Stimulated activated CD8-positive, alpha-beta memory T cell treated with anti-CD3 and anti-CD28 coated beads, Interleukin-15, amount 100 ng/mL, for 1 hour (primary cell): ENCODE measurements at places on chromosomes 11 and 22.

DNA sequence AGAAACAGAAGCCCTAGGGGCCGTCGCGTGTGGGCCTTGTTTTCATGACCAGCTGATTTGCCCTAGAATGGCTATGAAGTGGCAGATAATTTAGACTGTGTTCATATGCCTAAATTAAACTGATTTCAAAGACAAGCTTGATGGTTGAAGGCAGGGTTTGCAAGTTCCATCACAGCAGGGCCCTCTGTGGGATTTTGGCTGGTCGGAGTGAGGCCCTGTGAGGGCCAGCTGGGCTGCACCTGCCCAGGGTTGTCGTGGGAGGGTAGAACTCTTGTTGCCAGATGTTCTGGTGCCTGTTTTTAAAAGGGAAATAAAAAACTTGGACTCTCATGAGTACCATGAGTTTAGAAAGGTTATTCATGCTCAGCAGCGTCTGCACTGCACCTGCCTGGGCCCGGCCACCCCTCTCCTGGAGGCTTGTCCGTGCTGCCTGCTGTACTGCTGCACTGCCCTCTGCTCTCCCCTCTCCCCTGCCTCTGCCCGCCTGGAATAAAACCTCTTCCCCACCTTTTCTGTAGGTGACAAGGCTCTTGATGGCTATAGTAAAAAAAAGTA, 44.1 kb downstream of the AP2A2 start:
- DNase-seq, result no peak

GRCh38 chr11:103434073-103434411, 324.8 kb downstream of the DYNC2H1 start:
- no peak for DNase-seq

DNA sequence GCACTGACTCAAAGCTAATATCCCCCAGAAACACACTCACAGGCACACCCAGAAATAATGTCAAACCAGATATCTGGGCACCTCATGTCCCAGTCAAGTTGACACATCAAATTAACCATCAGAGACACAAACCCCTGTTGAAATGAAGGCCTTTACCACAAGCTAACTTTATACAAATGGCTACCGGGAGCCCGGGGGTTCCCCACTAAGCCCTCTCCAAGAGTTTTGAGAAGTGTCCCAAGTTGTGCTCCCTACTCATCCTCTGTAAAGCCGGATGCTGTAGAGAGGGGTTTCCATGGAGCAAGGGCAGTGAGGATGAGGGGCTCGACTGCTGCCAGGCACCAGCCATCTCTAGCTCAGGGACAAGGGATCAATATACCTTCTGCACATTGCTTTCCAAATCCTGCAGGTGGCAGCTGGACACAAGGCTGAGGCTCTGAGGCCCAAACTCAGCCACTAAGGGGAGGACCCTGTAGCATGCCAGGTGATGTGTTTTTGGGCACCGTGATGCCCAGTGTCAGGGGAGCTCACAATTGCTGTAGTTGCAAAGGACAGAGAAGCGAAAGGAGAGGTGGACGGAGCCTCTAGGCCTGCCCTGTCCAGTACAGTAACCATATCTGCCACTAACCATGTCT, 145.7 kb downstream of the TTC17 start:
- no peak for DNase-seq

- no peak for DNase-seq
Measured at GRCh38 chr11:131964698-131965483, 594.5 kb downstream of the NTM start.

DNA sequence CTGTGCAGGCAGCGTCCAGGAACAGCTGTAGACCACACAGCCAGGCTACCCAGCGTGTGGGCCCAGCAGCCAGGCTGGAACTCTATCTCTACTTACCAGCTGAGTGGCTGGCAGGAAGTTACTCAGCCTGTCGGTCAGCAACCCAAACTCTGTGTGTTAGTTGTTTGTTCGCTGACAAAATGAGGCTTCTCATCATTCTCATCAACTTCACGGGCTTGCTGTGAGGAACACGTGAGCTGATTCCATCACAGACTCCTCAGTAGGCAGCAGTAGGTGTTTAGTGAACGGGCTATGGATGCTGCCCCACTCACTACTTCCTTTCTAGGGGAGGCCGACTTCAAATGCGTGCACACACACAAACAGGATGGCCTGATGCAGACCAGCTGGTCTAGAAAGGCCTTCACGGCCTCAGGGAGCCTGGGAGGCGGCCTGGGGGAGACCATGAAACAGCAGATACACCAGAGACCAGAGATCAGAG, 830 bp upstream of the SPDYC start:
- no peak for DNase-seq

- no peak for DNase-seq
Measured at GRCh38 chr11:103845331-103845730, 191.1 kb upstream of the DDI1 start.

- DNase-seq, result no peak
Measured at GRCh38 chr11:71286701-71287643, 34.6 kb upstream of the SHANK2 start.

DNA sequence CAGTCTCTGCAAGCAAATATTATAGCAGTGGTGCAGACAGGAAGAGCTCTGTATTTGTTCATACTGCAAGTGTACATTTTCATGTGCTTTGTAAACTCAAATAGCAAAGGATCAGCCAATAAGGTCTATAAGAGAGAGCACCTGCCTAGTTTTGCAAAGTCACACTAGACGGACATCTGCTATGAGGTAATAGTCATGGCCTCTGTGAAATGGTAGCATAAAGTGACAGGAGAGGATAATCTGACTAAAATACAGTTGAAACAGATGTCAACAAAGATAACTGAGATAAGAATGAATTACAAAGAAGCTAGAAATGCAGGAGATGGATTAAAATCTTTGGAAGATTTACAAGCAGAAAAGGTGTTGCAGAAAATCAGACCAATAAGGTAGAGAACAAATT, 70.6 kb upstream of the SPON1 start:
- no peak for DNase-seq

DNA sequence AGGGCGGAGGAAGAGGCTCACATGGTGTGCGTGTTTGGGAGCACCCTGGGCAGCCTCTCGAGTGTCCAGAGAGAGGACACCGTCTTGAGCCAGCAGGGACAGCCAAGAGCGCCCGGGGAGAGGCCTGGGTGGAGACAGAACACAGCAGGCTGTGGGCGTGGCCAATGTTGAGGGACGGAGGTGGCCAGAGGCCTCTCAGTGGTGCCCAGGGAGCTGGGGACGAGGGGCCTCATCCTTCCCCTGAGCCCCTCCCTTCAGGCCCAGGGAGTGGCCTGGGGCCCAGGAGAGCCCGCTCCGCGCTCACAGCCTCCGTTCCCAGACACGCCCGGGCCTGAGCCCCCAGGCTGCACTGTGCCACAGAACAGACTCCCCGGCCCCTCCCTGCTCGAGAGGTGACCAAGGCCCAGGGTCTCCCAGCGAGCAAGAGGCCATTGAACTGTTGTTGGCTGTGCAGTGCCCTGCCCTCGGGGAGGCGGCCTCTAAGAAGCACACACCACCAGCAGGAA, 48.4 kb downstream of the CDKN1C start:
- DNase-seq, result no peak

DNA sequence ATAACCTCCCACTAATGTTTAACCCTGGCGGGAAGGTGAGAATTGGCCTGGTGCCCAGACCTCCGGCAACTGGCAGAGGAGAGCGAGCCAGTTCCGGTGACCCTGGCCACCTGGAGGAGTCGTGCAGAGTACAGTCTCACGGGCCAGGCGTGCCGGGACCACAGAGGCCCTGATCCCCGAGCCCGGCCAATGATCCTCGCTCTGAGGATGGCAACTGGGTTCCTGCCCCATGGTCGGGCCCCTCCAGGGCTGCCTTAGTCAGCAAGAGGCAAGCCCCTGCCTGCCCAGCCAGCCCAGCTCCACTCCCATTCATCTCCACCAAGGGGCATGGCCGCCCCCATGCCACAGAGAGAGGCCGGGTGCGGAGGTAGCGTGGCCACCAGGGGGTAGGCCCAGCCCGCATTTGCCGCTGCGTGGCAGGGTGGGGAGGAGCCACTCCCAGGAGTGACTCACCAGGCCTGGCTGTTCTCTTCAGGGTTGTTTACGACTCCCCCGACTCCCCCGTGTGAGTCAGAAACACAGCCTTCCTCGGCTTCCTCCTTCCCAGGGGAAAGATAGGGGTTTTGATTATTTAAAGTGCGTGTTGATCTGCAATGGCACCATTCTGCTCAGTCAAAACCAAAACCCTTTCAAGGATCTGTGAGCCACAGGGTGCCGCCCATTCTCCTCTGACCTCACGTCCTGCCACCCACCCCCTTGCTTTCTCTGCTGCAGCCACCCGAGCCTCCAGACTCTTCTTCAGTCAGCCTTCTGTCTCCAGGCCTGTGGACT, at the start of gene SLC25A45:
SLC25A45 (minus strand) TSS at position 614 of the 771 bp plus-strand sequence. CDS start 695 bp downstream, outside the sequence.
- peak; percentile 78 for DNase-seq

GRCh38 chr11:115190196-115190595, 314.0 kb downstream of the CADM1 start:
- DNase-seq, result no peak

DNA sequence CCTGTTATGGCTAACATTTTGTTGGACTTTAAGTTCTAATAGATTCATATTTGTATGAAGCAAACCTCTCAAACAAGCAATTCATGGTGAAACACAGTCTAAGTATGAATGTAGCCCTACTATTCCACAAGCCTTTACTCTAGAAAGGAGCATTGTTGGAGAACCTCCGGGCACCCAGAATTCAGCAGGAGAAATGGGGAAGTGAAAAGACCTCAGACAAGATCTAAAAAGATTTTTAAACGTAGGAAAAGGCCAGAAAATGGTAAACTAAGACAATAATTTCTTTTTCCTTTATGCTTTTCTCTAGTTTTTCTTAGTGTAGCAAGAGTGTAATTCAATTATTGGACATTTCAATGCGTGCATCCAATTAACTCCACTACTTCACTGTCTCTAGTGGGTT, 426.4 kb downstream of the INSC start:
- DNase-seq, result no peak

GRCh38 chr22:44586999-44587736, 89.1 kb upstream of the RTL6 start:
- no peak for DNase-seq

- no peak for DNase-seq
Measured at GRCh38 chr11:130455483-130456127, 7.2 kb downstream of the ADAMTS15 start.

- no peak for DNase-seq
Measured at GRCh38 chr22:46129390-46130041, 20.8 kb upstream of the PPARA start.

DNA sequence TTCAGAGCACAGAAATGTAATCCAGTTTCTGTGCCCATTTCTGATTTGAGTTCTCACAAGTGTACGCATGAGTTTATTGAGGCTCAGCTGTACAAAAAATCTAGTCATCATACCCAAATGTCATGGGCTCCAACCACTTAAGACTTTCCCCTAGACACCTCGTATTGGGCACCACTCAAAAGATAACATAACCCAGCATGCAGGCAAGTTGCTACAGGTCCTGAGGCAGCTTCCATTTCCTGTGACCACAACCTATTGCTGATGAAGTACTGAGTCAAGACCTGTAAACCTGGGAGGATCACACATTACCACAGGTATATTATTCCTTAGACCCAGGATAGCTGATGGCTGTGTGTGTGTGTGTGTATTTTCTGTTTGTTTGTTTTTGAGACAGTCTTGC, 95.2 kb downstream of the MRTFA start:
- no peak for DNase-seq

DNA sequence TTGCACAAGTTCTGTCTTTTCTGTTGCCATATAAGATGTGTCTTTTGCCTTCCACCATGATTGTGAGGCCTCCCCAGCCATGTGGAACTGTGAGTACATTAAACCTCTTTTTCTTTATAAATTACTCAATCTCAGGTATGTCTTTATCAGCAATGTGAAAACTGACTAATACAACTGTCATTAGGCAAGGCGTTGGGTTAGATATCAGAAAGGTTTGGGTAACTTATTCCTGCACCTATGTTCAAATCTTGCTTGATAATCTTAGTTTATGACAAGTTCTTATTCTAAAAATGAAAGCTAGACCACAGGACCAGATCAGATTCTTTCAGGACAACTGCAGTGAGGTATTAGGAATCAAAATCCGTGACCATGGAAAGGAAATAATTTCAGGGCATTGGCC, 160.6 kb upstream of the BDNF start:
- DNase-seq, result no peak

DNA sequence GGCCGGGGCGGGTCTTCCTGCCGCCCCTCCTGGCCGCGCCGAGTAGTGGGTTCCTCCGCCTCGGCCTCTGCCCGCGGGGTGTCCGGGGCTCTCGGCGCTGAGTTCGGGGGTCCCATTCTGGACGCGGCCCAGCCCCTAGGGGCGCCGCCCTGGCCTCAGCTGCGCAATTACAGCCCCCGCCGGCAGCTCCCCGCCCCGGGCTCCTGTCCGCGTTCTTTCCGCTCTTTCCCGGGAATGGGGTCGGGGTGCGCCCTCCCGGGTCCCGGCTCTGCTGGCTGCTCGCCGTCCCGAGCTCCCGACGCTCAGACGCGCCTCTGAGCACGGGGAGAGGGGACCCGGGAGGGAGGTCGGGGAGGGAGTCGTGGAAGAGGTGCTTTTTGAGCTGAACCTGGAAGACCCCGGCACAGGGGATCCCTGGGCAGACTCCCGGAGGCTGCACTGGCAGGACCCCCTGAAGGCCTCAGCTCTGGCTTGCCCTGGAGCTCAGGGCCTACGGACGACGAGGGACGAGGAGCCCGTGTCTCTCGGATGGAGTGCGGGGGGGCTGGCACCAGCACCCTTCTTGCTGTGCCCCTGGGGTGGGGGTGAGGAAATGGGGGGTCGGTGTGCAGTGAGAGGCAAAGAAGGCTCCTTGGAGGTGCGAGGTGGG, 558 bp downstream of the TSPAN4 start:
- no peak for DNase-seq

- DNase-seq, result peak; percentile 11
Measured at GRCh38 chr11:76380159-76380976, 564 bp downstream of the THAP12 start.

DNA sequence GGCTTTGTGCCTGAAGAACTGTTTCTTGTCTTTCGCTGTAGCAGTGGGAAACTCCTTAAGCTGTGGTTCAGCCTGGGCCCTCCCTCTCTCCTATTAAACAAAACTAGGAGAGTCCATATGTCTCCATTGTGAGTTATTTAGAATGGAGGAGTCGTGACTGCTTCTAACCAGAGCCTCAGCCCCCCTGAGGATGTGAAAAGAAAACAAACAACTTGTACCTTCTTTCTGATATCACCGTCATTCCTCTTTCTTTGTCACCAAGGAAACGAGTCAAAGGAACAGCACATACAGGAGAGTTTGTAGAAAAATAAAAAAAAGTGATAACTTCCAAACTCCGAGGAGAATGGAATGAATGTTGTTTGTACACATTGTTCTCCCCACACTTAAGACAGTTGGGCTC, 11.6 kb upstream of the EXT2 start:
- DNase-seq, result no peak

- DNase-seq, result no peak
Measured at GRCh38 chr22:42184852-42185251, 54.2 kb upstream of the CYP2D6 start.

- no peak for DNase-seq
Measured at GRCh38 chr11:10412266-10412665, 42.8 kb upstream of the AMPD3 start.

DNA sequence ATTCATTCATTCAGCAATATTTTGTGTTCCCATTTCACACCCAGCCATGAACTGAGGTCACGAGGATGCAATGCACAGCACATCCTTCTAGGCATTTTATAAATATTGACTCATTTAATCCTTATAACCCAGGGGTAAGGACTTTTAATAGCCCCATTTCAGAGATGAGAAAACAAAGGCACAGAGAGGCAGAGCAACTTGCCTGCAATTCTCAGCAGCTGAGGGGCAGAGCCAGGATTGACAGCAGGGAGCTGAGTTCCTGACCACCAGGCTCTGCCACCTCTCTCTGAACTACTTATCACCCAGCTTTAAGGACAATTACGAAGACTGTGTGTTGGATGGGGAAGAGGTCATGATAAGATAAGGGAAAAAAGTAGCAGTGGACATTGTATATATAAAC, 12.8 kb upstream of the FGF3 start:
- DNase-seq, result no peak

- DNase-seq, result no peak
Measured at GRCh38 chr22:28017859-28018258, 98.8 kb upstream of the PITPNB start.
